Stromal cell of bone marrow (primary cell): ENCODE measurements at places on chromosomes 12 and 14.

DNA sequence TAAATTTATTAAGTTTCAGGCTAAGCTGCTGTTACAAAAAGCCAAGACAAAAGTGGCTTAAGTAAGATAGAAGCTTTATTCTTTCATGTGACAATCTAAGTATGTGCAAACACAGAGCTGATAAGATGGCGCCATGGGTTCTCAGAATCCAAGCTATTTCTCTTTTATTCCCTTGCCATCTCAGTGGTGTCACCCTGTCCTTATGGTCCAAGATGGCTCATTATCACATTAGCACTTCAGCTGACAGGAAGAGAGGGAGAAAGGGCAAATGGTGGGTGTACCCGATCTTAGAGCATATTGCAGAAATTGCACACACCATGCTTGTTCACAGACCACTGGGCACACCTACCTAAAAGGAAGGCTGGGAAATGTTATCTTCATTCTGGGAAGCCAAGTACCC is 211.7 kb downstream of the TMTC2 start:
- DNase-seq: no peak

DNA sequence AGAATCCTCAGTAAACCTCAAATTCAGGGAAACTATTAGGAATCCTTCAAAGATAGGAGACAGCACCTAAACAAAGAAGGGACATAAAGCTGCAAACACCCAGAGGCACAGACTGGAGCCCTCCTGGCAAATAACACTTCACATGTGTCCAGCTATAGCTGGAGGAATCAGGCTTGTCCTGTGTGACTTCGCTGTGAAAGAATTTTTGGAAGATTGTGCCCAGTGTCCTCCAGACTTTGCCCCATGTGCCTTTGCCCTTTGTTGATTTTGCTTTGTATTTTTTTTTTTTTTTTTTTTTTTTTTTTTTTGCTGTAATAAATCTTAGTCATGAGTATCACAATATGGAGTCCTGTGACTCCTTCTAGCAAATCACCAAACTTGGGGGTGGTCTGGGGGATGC is 136.8 kb downstream of the KCNH5 start:
- DNase-seq: no peak

DNA sequence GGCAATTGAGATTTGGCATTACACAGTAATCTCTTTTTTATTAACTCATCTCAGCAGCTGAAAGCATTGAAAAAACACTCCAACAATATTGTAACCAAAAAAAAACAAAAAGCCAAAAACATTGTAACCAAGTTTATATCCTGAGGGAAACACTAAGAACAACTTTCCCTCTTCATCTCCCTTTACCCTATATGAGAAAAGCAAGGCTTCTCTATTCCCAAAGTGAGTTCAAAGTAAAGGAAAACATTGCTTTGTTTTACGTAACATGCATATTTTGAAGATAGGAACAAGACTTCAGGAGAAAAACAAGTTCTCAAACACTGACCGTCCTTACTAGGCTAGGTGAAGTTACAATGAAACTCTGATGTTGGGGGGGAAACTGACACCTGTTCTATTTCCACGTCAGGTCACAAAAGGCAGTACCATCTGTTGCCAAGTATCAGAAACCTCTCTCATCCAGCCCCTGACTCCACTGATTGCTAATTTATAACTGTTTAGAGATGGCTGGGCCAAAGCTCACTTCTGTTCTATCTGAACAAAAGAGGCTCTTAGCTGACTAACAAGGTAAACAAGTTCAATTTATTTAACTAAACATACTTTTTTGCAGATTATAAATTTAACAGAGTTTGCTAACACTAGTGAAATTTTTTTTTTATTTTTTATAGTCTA is 67.9 kb upstream of the PLXNC1 start:
- DNase-seq: peak; percentile 13

GRCh38 chr14:70416725-70417349 is at the start of gene SYNJ2BP:
Gene SYNJ2BP (minus strand): TSS chr14:70417090. CDS start chr14:70416963, 127 bp downstream.
- peak; percentile 47 for DNase-seq
